ENCODE measurements at places on chromosomes 1 and 21.

GRCh38 chr1:200128081-200128480 lies 100.6 kb downstream of the NR5A2 start:
- DNase-seq: no peak

- DNase-seq: peak; percentile 42
Measured at GRCh38 chr1:93328809-93329760, 16.6 kb upstream of the DR1 start.

DNA sequence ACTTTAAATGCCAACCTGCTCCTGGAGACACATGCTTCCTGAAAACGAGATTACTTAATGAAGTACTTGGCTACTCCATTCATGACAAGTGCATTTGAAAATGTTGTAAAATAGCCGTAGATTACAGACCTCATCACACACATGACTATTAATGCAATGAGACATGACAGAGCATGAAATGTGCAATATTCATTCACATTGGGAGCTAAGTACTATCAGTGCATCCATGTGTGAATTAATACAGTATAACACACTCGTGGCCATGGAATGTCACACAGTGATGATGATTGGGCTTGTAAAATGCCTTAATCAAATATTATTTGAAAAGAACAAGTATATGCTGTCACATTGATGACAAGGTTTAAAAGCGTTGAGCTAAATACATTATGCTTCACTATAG lies 407.0 kb downstream of the AMY1C start:
- no peak for DNase-seq

DNA sequence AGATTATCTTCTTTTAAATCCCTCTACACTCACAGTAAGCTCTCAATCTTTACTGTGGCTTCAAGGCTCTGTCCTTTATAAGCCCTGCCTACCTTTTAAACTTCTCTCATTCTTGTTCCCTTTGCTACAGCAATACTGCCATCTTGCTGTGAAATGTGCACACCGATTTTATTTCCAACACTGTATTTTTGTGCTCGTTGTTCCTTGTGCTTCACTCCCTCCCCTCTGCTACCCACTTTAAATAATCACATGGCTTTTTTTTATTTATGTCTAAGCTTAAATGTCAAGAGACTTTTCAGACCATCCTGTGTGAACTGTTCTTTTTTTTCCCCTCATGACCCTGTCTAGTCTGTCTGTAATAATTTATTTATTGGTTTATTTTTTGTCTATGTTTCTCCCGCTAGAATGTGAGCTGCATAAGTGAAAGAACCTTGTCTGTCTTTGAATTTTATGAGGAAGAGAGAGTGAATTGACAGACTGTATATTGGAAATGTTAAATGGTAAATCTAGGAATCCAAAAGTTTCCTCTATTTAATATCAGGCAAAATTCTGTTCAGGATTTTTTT lies 45.7 kb downstream of the ABCD3 start:
- DNase-seq: peak; percentile 61

DNA sequence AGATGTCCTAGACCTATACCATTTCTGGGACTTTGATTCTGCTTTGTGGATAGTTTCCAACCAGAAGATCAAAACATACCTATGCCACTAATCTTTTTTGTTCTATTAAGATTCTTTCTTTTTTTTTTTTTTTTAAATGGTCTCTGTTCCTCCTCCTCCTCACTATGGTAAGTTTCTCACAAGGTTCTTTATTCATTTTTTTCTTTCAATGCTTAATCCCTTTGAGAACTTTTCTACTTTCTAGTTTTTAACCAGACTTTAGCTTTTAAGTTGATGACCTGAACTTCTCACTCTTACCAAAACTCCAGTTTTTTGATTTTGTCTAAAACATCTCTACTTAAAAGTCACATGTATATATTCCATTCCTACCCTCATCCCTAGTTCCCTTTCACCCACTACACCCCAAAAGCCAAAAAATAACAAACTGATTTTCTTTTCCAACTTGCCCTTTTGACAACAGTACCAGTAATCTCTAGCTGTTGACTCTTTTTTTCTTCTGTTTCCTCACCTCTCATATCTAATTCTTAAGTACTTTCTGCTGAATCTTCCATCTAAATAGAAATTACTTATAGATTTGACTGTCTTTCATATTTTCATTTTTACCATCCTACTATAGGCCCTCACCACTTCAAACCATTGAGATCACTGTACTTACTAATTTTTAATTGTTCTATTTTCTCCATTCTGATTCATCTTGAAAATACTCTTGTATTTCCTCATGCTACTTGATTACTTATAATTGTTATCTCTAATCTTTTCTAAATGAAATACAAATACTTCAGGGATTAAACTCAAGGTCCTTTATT lies 6.1 kb downstream of the CEPT1 start:
- DNase-seq: no peak

DNA sequence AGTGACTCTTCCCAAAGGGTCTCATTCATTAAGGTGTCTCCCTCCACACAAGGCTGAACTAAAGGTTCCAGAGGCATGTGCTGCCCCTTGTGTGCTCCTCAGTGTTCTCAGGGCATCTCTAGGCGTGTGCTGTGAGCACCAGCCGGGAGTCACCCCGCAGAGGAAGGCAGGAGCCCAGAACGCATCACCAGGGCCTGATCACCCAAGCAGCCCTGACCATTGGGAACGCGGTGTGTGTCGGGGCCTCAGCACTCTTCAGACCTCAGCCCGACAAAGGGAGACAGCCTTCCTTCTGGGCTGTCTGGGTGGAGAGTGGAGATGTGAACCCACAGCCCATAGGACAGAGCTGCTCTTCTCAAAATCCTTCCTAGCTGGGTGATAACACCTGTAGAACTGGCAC lies 9.1 kb downstream of the SLC37A1 start:
- DNase-seq: no peak

DNA sequence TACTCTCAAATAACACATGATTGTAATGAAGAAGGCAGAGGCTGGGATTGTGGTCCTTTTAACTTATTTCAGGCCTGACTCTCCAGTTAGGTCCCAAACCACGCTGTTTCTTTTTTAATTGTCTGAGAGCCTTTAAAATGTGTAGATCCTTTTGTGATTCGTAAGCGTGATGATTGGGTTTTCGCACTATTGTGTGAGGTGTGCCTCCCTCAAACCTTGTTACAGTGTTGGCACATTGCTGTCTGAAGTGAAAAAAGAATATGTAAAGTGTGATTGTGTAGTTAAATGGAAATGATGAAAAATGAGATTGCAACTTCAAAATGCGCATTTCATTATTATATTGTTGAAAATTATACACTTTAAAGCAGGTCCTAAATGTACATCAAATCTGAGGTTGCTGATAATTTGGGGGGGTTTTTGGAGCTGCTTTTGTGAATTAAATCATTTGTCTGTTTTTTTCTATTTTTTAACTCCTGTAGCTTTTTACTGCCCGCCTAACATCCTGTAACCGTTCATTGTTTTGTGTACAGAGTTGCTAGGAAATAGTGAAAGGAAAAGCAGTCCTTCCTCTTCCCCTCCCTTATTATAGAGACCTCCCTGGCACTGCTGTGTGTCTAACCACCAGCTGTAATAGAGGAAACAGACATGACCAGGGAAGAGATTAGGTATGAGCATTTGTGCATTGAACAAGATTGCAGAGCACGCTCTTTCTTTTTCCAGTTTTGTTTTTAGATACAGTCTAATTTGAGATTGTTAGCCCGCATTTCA lies 43.3 kb downstream of the IARS2 start:
- DNase-seq: no peak
